Hematopoietic multipotent progenitor cell treated with erythropoietin and hydrocortisone succinate and interleukin-3 and kit ligand, for 8 days (in vitro differentiated cells): ENCODE measurements at places on chromosomes 6 and 20.

DNA sequence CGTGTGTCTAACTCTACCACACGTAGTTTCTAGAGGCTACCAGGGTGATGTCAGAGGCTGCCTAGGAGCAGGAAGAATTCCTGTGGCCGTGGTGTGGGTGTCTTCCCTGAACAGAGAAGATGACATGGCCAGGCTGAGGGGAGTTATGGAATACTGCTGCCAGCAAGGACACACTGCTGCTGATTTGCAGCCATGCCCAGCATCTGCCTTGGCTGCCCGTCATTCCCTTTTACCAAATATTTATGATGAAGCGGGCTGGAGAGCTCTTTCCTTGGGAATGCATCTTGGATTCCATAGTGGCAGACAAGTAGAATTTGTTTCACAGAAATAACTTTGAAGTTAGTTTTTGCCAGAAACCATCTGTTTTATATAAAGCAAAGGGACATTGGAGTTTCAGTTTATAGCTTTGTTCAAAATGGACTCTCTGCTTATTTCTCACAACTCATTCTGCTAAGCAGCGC, 80.8 kb upstream of the VSTM2L start:
- no peak for DNase-seq

DNA sequence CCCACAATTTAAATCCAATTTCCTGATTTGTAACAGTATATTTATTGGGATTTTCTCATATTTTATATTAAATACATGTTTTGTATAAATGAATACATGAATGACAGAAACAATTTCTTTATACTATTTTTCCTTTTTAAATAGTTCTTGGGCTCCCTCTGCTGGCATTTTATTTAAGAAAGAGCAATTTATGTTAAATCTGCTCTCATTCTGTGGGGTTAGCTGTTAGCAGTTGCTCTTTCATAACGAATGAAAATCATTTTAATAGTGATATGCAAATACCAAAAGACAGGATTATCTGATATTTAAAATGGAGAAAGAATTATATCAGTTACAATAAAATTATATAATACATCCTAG, 118.3 kb downstream of the RALGAPA2 start:
- DNase-seq, result peak; percentile 46

DNA sequence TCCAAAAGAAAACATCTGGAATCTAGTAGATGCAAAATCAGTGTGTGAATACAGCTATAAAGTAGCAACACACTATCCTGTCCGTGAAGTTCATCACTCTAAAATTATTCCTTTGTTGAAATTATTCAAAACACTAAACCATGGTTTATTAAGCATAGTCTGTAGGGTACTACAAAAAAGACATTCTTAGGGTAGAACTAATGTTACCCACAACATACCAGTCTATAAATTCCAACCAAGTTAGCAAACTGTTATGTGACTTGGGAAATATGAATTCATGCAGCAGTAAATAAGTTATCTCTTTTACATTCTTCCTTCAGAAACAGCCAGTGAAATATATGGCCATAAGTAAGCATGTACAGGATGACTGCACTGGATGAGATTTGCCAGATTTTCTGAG, 580.3 kb upstream of the ADGRB3 start:
- no peak for DNase-seq

DNA sequence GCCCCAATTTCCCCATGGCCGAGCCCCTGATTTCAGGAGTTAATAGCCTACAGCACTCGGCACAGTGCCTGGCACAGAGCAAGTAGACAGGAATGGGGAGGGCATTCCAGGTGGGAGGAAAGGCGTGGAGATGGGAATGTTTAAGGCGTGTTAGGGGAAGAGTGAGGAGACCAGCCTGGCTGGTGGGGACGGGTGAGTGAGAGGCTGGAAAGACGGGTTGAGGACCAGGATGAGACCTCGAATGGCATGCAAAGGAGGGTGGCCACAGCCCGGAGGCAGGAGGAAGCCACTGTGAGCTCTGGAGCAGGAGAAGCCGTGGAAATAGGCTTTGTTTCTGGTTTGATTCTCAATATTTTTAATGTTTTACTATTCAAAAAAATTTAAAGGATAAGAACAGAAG, 49.5 kb downstream of the CEBPB start:
- no peak for DNase-seq

GRCh38 chr6:124995131-124995530, 32.9 kb downstream of the RNF217 start:
- no peak for DNase-seq
